ENCODE measurements at places on chromosomes 13 and 19.

DNA sequence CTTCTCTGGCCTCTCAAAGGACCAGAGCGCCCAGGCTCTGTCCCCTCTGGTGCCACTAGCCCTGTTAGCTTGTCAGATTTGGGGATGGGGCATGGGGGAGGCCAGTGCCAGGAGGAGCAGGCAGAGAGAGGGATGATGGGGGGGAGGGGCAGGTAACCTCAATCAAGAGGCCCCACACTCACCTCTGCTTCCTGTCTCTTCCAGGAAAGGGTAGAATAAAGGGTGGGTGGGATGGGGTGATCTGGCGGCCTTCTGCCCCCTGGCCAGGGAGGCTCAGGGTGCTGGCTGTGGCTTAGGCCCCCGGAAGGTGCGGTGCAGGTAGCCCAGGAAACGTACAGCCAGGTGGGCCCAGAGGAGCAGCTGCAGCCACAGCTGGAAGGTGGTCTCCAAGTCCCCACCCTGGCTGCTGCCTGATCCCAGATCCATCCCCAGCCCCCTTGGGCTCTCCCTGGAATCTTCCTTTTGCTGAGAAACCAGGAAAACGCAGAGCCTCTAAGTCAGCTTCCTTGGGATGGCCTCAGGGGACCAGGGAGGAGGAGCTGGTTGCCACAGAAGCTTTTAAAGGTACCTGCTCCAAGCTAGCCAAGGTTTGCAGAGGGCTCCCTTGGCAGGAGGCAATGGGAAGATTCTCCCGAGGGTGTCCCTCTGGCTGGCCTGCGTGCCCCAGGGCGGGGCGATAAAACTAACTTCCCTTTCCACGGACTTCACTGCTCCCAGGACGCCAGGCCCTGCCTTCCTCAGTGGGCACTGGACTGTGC is 5.3 kb downstream of the PRKACA start:
- no peak for DNase-seq

- DNase-seq = no peak
Observed at GRCh38 chr19:16834747-16835146, 5.5 kb downstream of the SIN3B start.

DNA sequence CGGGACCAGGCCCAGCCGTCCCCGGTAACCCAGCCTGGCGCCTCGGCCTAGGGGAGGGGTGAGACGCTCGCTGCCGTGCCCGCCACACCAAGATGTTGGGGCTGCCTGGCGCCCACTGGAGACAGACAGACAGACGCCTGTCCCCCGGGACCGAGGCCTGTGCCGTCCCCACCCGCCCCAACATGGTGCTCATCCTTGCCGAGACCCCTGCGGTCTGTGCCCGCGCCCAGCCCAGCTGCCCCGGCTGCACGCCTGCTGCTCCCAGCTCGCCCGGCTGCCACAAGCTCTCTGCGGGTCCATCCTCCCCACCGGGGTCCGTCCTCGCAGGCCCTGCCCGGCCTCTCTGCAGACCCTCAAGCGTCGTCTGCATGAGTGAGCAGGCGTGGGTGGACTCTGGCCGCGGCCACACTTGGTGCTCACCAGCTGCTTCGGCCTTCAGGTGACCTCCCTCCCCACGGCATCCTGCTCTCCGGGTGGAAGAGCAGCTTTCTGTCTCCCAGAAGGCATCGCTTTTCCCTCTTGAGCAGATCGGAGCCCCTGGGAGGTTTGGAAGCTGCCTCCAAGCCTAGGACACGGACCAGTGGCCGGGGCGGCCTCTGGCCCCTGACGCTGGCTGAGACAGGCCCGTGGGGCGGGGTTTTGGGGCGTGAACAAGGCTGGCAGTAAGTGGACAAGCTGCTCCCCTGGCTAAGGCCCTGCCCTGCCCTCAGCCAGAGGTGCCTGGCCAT is 6.7 kb upstream of the TMPRSS9 start:
- no peak for DNase-seq

- no peak for DNase-seq
Observed at GRCh38 chr13:106003651-106004050, 531.8 kb downstream of the EFNB2 start.

DNA sequence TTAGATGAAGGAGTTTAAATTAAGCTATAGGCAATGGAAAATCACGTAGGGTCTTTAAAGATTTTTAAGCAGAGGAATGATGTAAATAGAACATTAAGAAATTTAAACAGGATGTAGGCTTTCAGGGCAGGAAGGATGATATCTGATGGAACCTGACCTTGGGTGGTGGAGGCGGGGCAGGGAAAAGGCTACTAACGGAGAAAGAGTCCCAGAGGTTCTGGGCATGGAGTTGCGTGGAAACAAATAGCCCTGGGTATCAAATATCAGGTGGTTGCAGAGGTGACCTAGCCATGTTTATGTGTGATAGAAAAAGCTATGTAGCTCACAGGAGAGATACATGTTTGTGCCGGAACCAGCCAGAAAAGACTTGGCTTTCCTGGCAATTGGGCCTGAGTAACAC is 7.8 kb upstream of the CDK8 start:
- DNase-seq = no peak

DNA sequence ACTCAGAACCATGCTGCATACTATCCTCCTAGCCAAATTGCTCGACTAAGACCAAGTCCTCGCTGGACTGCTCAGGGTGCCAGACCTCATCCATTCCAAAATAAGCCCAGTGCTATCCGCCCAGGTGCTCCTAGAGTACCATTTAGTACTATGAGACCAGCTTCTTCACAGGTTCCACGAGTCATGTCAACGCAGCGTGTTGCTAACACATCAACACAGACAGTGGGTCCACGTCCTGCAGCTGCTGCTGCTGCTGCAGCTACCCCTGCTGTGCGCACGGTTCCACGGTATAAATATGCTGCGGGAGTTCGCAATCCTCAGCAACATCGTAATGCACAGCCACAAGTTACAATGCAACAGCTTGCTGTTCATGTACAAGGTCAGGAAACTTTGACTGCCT is 1.5 kb downstream of the PABPC3 start:
- DNase-seq = no peak

DNA sequence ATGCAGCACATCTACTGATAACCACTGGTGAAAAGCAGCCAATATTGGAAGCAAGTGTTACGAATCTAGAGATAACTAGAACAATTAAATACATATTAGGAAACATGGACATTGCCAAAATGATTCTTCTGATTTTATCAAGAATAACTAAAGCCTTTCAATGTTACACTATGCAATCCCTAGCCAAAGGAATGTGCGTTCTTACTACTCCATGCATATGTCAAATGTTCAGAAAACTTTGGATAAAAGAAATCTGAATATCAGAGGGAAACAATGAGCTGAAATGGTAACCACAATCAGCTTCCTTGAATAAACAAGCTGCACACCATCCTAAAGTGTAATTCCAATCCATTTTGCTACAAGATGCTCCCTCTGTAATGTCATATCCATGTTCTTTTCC is 951 bp upstream of the POSTN start:
- DNase-seq = no peak

- no peak for DNase-seq
Observed at GRCh38 chr13:75368167-75368566, 113.8 kb downstream of the TBC1D4 start.

GRCh38 chr19:42281827-42282762 is 13.0 kb downstream of the CIC start:
- no peak for DNase-seq

DNA sequence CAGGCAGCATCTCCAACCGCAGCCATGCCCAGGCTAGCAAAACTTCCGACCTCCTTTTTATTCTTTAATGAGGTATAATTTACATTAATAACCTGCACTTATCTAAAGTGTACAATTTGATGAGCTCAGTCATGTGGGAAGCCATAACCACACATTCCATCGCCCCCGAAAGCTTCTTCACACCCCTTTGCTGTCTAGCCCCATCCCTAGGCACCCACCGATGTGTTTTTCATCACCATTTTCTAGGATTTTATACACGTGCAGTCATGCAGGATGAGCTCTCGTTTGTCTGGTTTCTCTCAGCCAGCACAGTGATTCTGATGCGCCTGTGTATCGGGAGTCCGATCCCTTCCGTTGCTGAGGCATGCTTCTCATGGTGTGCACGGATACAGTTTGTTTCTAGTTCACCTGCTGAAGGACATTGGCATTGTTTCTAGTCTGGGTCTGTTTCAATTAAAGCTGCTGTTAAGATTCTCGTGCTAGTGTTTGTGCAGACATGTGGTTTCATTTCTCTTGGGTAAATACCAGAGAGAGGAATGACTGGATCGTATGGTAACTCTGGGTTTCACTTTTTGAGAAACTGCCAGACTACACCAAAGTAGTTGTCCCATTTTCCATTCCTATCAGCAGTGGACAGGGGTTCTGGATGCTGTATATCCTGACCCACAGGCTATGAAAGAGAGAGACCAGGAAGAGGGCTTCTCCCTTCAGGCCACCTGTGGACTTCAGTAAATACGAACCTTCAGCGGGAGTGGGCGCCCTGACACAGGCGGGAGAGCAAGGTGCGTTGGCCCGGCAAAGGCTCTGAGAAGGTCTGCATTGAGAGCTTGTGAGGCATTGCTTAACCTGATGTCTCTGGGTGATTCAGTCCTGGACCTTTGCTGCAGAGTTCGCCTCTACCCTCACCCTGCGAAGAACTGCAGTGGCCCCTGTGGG is 4.9 kb downstream of the AP1M1 start:
- DNase-seq = no peak

DNA sequence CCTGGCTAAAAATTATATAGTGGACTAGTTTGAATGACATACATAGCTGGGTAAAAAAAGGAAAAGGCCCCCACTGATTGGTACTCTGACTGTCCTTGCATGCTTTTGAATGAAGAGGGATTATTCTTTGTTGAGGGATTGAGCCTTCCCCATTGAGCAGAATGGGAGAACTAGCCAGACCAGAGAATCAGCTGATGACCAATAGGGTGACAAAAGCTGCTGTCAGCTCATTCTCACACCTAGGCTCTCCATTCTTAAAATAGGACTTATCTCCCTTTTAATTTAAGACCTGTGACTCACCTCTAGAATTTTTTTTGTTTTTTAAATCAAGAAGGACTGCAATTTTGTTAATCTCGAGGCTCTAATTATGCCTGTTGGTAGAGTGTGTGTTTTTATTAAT is 79.3 kb downstream of the CRYL1 start:
- DNase-seq = no peak

DNA sequence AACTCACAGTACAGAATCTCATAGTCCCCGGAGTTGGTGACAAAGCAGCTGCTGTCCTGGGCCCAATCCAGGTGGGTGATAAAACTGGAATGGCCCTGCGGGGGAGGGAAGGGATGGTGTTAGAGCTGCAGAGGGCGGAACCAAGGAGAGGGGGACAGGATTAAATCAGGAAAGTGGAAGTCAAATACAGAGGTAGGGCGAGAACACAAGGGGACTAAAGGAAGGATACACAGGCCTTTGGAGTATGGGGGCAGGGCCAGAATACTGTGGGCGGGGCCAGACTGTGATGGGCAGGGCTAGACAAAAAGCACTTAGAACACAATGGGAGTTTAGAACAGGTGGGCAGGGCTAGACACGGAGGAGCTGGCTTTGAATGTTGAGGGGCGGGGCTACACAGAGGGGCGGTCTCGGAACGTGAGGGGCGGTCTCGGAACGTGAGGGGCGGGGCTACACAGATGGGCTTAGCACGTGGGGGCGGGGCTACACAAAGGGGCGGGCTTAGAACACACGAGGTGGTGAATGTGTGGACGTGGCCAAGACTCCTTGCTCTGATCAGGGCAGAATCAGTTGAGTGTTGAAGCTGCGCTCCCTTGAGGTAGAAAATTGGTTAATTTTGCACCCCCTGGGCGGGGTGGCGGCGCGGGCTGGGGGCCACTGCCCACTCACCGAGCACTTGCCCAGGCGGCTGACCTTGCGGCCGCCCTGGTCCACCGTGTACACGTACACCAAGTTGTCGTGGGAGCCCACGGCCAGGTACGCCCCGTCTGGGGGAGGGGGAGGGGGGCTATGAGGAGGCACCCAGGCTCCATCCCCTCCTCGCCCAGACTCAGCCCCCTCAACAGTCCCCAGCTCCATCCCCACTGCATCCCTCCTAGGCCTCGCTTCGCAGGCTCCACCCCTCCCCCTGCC is 14.0 kb upstream of the GPR4 start:
- DNase-seq = peak; percentile 58

DNA sequence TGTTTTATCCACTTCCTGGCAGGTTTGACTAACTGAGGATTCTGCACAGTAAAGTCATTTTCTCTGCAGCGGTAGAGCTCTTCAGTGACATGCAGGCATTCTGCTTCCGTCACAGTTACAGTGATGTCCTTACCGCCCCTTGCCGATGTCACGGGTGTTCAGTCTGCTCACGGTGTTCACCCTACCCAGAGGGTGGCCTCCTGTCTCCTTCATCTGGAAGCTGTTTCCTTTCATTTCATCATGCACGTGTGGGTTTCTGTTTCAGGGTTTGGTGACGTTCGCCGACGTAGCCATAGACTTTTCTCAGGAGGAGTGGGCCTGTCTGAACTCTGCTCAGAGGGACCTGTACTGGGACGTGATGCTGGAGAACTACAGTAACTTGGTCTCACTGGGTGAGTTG is 33.4 kb downstream of the ZNF331 start:
- no peak for DNase-seq

DNA sequence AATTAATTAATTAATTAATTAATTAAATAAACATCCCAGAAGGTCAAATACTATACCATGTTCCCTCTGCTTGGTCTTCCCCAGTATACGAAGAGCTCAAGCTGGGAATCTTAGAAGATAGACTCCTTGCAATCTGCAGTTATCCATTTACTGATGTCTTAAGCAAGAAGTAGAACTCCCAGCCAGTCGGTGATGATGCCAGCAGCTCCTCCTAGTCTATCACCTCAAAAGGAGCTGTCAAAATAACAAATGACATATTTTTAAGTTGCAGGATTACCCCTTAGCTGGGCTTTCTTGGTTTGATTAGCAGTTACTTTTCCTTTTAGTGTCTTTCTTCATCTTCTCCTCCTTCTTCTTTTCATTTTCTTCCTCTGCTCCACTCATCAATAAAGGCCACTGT is 6.0 kb upstream of the ZNF507 start:
- DNase-seq = no peak

GRCh38 chr19:22602631-22603272 is 31.4 kb upstream of the ZNF492 start:
- DNase-seq = no peak

GRCh38 chr19:23539499-23539898 is 144.2 kb upstream of the ZNF91 start:
- DNase-seq = no peak

- no peak for DNase-seq
Observed at GRCh38 chr13:69292789-69293425, 814.7 kb upstream of the ATXN8OS start.

GRCh38 chr13:112079696-112080095 is 12.7 kb downstream of the SOX1 start:
- DNase-seq = no peak

DNA sequence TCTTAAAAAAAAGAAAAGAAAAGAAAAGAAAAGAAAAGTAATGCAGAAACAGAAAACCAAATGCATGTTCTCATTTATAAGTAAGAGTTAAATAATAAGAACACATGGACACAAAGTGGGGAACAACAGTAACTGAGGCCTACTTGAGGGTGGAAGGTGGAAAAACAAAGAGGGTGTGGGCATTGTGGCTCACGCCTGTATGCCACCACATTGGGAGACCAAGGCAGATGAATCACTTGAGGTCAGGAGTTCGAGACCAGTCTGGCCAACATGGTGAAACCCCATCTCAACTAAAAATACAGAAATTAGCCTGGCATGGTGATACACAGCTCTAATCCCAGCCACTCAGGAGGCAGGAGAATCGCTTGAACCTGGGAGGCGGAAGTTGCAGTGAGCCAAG is 8.1 kb downstream of the ZNF708 start:
- DNase-seq = no peak

Data from stimulated activated naive B cell treated with anti-CD40 and anti-IgM and Interleukin-4, amounts not matched to agents 10 μg/mL and 1 μg/mL and 100 μg/mL, for 72 hours (primary cell).